NCI-H187 treated with DMSO at 0.1 percent for 48 hours (cell line): ENCODE measurements at places on chromosomes 11 and 22.

- no peak for DNase-seq
These were observed 118.7 kb upstream of the B3GAT1 start for GRCh38 chr11:134530636-134531326.

DNA sequence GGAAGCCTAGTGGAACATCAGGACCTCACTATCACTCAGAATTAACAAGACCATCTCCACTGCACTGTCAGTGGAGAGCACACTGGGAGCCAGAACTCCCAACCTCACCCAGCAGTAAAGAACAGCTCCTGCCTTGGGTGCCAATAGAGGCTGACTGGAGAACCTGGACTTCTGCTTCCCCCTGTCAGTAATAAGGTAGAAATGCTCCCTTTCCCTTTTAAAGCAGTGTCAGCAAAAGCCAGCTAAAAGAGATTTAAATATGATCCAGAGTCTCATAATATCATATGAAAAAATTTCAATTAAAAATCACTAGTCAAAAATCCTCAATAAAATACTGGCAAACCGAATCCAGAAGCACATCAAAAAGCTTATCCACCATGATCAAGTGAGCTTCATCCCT, 82.8 kb downstream of the SPATA19 start:
- no peak for DNase-seq

DNA sequence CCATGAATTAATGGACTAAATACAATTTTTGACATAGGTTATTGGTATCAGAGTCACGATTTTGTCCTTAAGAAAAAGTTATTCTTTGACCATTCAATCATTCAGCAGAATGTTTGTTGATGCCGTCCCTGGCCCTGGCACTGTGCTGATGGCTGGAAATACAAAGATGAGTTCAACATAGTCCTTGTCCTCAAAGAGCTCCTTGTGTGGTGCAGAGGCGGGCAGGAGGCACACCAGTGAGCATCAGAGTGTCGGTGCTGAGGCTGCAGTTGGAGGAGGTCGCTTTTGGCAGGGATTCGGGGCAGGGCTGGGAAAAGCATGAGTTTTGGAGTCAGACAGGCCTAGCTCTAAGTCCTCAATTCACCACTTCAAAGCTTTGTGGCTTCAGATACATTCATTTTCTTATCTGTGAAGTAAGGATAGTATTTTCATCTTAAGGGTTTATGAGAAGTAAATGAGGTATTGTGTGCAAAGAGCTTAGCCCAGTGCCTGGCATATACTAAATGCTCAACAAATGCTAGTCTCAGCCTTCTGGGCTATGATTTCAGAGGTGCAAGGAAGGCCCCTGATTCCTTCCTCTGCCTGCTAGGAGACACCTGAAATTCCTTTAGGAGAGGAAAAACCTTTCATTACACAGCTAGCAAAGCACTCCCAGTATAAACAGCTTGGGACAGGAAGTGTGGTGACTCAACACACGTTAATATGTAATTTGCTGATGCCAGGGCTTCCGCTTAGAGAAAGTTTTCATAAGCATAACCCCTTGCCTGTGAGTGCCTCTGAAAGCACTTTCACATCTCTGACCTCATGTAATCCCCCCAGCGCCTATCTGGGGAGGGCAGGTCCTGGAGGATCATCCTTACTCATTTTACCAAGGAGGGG, 113.8 kb downstream of the NECTIN1 start:
- DNase-seq, result no peak

DNA sequence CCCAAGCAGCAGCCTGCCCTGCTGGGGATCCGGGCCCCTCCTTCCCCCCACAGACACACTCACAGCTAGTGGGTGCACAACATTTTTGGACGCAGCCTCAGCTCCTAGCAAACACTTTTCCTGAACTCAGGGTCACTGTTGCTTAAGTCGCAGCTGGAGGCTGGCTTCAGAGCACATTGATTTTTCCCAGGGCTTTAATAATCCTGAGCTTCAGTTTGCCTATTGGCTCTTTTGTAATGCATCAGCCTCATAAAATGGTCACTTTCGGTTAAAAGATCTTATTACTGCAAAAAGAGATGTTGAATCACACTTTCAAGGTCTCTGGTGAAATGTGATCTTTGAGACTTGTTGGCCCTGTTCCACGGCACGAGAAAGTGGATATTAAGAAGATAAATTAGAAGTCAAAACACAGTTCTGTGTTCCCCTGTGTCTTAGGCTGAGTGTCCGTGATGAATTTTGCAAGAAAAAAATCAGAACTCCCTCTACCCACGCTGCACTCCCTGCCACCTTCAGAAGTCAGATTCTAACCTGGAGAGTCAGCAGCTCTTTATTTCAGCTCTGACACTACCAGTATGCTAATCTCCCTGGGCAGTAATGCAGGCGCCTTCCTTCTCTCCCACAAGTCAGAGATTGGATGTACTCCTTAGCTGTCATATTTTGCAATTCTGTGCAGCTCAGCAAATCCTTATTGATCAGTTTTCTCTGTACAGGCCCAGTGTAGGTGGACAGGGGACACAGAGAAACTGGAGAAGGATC, 158.2 kb upstream of the E2F8 start:
- no peak for DNase-seq

DNA sequence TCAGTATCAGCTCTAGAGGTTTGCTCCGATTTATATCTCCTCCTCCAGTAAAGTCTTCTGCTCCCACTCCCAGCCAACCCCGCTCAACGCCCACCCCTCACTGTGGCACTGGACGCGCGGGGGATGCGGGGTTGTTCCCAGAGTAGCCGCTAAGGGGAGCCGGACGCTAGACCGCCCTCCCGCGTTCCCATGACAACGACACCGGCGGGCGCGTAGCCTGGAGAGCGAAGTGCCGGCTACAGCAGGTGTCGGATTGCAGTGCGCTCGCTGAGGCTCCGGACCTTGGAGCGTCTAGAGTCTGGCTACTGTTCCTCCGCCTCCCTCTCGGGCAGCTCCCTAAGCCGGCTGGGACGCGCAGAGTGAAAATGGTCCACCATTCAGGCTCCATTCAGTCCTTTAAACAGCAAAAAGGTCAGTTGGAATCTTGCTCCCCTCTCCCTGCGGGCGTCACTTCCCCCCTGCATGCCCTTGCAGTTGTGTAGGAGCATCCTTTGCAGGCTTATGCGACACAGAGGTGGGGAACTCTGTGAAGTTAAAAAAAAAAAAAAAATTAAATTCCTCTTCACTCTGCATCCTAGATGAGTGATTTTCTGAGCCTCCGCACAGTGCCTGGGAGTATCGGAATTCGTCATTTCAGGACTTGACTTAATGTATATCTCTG, at the start of gene ANO3:
Gene ANO3, plus strand, starts transcription at position 220 of the 661 bp plus-strand sequence. Its CDS starts 146 bp downstream, at position 366.
- peak; percentile 38 for DNase-seq

- DNase-seq, result no peak
These were observed 262.6 kb downstream of the NTM start for GRCh38 chr11:131632971-131633370.

GRCh38 chr11:23041001-23041503, 180.8 kb upstream of the CCDC179 start:
- no peak for DNase-seq

- no peak for DNase-seq
These were observed 2.4 kb upstream of the TRIM68 start for GRCh38 chr11:4610258-4610935.

DNA sequence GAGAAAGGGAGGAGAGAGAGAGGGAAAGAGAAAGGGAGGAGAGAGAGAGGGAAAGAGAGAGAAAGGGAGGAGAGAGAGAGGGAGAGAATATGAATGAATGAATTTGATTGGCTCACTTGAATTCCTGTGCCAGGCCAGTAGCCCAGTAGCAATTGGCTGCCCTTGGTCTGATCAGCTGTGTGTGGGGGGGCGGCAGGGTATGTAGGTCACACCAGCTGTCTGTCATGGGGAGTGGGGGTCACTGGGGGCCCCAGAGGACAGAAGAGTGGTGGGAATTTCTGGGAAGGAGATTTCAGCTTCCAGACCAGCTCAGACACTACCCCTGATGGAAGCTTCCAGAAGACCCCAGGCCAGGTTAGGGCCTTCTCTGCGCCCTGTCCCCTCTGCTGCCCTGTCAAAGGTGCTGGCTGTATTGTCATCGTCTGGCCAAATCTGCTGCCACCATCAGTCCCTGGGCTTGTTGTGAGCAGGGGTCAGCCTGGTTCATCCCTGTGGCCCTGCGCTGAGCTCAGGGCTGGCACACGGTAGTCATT, 21.1 kb downstream of the MPPED1 start:
- DNase-seq, result no peak

- DNase-seq, result no peak
These were observed 18.9 kb downstream of the APIP start for GRCh38 chr11:34897171-34897870.

GRCh38 chr11:16363706-16364105, 7.4 kb upstream of the SOX6 start:
- no peak for DNase-seq

- no peak for DNase-seq
These were observed 27.2 kb downstream of the NAV2 start for GRCh38 chr11:19739872-19740271.

DNA sequence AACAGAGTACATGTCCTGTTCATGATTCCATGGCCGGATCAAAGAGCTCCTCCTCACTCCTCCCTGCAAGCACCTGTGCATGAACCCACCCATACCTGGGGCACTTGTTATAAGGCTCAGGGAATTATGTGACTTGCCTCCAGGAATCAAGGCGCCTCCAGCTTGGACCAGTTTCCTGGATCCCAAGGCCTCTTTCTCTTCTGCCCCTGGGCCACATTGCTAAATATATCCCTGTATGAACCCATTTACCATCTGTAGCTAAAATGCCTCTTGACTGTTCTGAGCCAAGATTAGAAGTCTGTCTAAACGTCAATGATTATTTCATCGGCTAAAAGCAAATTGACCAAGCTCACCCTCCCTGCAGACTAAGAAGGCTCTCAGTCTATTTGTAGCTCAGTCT, 135.6 kb downstream of the KIRREL3 start:
- DNase-seq, result no peak

DNA sequence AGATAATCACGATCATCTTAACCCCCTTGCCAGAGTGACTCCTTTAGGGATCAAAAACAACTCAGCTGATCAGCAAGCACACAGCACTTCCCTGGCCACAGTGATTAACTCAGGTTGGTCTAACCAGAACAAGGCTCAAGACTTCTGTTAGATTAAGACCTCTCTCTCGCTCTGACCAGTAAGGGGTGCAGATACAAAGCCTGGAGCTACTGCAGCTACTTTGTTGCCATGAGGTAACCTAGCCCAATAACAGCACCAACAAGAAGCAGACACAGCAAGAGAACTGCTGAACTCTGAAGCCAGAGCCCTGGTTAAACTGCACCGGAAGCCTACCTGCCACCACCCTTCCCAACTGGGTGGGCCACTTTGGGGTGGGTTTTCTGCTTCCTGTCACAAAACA, 42.0 kb downstream of the LINC01488 start:
- no peak for DNase-seq

DNA sequence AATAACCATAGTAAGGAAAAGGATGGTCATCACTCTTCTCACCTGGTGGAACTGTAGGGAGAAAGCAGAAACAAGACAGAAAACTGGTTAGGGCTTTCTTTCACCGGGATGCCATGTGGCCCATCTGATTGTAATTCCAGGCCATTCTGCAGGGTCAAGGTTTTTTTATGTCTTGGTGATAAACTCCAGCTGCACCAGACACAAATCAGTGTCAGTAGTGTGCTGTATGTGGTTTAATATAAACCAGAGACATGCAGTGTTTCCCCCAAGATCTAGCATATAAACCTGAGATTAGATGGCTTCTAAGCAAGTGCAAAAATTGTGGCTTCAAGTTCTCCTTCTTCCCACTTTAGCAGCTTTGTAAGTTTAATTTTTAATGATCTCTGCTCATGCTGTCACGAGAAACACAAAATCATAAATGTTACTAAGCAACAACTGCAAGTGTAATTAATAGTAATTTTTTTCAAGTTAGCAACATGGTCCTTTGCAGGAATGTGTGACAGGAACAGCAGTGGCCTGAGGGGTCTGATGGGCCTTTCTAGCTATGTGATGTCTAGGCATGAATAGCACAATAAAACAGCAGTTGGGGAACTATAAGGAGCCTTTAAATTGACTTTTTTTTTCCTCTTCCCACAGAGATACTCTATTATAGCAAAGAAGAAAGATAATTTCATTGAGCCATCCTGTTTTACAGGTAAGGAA, 41.6 kb downstream of the BDNF start:
- no peak for DNase-seq

GRCh38 chr11:118749429-118749828, 41.5 kb downstream of the DDX6 start:
- DNase-seq, result no peak

DNA sequence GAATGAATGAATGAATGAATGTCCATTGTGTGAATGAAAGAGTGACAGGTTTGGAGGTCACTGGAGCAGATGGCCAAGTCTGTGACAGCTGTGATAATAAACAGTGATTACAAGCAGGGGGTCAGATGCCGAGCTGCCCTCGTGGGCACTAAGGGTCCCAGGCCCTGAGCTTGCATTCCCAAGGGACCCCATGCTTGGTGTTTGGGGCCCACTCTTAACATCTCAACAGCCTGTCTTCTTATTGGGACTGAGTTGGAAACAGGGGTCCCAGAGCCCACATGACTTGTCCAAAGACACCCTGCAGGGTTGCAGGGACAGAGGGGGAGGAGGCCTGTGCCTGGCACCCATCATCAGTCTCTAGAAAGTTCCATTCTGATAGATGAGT, 12.0 kb upstream of the ANO1 start:
- DNase-seq, result no peak

DNA sequence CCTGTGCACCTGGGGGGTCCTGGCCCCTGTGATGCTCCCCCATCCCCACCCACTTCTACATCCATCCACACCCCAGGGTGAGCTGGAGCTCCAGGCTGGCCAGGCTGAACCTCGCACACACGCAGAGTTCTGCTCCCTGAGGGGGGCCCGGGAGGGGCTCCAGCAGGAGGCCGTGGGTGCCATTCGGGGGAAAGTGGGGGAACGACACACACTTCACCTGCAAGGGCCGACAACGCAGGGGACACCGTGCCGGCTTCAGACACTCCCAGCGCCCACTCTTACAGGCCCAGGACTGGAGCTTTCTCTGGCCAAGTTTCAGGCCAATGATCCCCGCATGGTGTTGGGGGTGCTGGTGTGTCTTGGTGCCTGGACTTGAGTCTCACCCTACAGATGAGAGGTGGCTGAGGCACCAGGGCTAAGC, 20.0 kb upstream of the TALDO1 start:
- no peak for DNase-seq

- DNase-seq, result no peak
These were observed 3.8 kb upstream of the PIK3IP1 start for GRCh38 chr22:31295831-31296657.

DNA sequence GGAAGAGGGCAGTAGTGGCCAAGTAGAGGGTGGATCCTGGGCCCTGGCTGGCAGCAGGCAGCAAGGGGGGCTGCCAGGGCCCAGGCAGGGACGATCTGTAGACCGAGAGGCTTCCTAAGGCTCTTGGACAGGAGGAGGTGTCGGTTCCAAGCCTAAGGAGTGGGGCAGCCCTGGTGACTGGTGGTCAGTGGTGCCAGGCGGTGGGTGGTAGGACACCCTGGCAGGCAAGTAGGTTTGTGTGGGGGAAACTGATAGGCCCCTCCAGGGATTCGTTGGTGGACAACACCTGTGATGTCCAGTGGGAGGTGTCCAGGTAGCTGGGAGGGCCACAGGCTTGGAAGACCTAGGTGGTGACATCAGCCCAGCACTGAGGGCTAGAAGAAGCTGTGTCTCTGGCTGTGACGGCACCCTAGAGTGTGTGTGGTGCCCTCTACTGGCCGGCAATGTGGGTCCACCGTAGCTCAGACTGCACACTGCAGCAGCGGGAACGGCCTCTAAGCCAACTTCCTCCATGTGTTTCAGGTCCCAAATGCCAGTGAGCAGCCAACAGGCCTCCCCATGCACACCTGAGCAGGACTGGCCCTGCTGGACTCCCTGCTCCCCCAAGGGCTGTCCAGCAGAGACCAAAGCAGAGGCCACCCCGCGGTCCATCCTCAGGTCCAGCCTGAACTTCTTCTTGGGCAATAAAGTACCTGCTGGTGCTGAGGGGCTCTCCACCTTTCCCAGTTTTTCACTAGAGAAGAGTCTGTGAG, 9.4 kb upstream of the SAMM50 start:
- DNase-seq, result no peak
